Bronchial epithelial cell (primary cell): ENCODE measurements at places on chromosomes 5 and 9. TPM values are rescaled to one million over a fixed set of nuclear protein-coding genes. Genes with fewer than 3 reads are reported as not detected.
A peak's percentile ranks its signal among the peaks of the same experiment; 100 is the strongest.

C5 gene
- 0.64 and 1.3 TPM in 2 replicates for total RNA-seq

TEX48 gene
- total RNA-seq: not detected in 2 replicates

LOX gene
- total RNA-seq: 1.4 and 1.8 TPM in 2 replicates

GRCh38 chr5:65699338-65699737 is 22.6 kb downstream of the SGTB start:
- no peak for DNase-seq

DNA sequence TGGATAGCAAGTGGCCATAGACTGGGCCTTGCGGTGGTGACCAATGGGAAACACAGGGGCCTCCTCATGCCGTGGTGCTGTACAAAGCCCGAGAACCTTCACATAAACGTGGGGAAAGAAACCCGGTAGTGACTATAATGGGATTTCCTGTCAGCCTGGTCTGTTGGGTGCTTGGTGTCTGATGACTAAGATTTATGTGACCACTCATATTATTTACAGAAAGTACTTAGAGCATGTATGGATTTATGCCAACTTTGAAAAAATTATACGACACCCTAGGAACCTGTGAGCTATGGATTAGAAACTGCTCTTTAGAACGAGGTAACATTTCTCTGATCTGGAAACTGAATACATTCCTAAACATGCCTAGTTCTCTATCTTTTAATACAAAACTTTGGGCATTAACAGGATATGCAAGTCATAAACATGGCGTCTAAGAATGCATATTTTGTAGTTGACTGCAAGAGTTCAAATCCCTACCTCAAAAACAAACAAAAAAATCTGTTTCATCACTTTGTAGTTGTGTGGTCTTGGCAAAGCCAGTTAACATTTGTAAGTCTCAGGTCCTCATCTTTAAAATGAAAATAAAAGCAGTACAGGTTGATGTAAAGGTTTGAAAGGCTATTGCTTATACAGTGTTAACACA is 85.4 kb downstream of the TMEM167A start:
- peak; percentile 90 for DNase-seq

GRCh38 chr5:163631856-163632255 is 126.4 kb downstream of the MAT2B start:
- no peak for DNase-seq

DNA sequence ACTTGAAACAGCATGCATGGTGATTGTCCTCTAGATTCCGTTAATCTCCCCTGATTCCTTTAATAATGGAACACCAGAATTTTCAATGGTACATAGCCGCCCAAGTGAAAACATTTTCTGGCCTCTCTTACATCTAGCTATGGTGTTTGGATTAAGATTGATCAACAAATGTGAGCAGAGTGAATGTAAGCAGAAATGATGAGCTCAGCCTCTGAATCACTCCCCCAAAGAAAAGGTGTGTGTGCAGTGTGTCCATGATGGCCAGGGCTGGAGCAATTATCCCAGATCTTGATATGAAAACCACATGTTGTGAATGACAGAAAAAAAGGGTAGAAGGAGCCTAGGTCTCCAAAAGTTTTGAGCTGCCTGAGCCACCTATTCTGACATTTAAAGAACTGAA is 55.3 kb downstream of the OR2K2 start:
- peak; percentile 37 for DNase-seq
